Iris pigment epithelial cell (primary cell): ENCODE measurements at places on chromosomes 4 and X.

GRCh38 chr4:6229671-6230501, 29.5 kb upstream of the JAKMIP1 start:
- DNase-seq: no peak

DNA sequence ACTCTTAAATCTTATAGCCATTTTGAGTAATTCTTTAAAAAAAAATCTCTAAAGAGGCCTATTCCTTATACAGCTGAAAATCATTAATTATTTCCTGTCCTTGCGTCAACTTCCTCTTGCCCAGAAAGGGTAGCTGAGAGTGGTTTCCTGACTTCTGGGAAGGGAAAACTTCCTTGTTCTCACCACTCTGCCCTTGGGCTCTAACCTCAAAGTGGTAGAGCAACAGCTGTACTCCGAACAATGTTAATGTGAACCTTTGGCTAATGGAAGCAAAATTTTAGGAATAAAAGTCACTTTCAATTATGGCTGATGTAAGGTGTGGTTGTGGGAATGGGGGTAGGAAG, 15.3 kb downstream of the KLHL2 start:
- no peak for DNase-seq

GRCh38 chr4:189548484-189549125, 392.1 kb upstream of the FRG1 start:
- no peak for DNase-seq

GRCh38 chr4:182143822-182144625, 99.2 kb upstream of the TENM3 start:
- DNase-seq: peak; percentile 86

DNA sequence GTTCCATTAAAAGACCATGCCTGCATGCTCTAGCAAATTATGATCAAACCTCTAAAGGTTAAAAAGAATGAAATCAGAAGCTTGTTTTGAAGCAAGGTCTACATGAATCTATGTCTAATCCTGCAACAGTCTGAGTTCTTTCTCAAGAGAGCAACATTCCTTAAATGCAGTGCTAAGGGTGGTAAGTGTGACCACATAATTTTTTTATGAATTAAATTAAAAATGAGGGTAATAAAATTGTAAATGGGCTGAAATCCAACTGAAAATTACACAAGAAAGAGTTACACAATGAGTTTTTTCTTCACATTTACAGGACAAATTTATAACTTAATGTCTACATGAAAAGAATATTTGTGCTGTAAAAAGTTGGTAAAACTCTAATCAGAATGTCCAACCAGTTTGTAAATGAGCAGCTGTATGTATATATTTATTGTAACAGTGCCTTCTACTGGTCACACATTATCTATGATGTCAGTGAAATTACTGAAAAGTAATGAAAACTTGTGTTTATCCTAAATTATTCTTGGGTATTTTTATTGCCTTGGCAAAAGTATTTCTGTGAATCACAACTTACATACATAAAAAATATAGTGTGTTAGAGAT, 336.3 kb upstream of the PITX2 start:
- DNase-seq: peak; percentile 82

- no peak for DNase-seq
Observed at GRCh38 chr4:144298519-144298918, 158.0 kb upstream of the GYPA start.

GRCh38 chr4:6250235-6250983, 19.2 kb upstream of the WFS1 start:
- DNase-seq: peak; percentile 55

- DNase-seq: peak; percentile 61
Observed at GRCh38 chr4:155667568-155668511, 1.2 kb downstream of the GUCY1A1 start.

GRCh38 chrX:131633285-131633917, 89.5 kb downstream of the OR13H1 start:
- peak; percentile 55 for DNase-seq

DNA sequence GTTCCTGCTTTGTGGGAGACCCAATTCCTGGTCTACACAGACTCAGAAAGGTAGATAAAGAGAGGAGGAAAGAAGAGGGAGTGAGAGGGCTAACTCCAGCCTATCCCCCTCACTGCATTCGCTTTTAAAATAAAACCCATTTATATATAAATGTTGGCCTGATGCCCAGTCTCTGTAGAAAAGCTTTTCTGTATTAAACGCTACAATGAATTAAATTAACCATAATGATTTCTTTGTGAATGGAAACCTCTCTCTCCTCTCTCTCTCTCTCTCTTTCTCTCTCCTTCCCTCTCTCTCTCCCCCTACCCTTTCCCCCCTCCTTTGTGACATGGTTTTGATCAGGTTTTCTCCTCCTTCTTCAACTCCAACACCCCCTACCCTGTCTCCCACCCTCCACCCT, 34.8 kb downstream of the PJA1 start:
- no peak for DNase-seq

DNA sequence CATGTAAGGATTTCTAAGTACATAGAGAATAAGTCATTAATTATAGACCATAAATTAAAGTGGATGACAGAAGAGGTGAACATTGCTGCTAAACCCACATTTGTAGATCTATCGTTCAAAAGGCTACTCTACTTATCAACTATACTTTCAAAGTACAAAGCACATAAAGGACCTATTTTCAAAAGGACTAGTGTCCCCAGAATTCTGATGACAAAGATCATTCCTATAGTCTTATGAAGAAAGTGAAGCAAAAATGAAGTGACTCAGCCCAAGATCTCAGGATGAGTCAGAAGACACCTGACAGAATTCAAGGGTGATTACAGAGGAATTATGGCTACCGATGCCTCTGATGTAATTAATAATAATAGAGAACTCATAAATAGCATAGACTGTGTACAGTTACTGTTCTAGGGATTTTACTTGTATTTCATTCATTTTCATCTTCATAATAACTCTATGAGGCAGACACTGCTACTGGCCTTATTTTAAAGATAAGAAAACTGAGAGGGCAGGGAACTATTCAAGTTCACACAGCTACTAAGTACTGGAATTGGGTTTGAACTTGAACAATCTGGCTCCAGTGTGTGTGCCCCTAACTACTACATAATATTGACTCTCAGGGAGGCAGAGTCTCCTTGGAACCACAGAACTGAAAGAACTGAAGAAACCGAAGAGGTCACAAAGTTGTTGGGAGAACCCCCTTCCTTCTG, 17.1 kb downstream of the USP46 start:
- peak; percentile 69 for DNase-seq

GRCh38 chrX:88990882-88991582, 244.0 kb downstream of the CPXCR1 start:
- no peak for DNase-seq

DNA sequence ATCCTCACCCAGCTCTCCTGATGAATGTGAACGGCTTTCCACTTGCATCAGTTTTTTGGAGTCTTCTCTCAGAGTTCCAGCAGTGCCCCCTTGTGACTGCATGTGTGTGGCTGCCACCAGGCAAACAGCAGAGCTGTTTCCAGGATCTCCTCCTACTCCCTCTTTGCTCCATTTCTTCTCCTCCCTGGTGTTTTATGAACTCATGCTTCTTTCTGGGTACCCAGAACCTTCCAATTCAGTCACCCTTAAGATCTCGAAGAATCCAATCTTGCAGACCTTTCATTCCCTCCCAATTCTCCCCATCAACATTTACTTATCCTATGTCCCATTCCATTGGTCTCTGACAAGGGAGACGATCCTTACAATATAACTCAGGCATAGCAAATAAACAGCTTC, 6.8 kb upstream of the TCEANC start:
- DNase-seq: peak; percentile 65

DNA sequence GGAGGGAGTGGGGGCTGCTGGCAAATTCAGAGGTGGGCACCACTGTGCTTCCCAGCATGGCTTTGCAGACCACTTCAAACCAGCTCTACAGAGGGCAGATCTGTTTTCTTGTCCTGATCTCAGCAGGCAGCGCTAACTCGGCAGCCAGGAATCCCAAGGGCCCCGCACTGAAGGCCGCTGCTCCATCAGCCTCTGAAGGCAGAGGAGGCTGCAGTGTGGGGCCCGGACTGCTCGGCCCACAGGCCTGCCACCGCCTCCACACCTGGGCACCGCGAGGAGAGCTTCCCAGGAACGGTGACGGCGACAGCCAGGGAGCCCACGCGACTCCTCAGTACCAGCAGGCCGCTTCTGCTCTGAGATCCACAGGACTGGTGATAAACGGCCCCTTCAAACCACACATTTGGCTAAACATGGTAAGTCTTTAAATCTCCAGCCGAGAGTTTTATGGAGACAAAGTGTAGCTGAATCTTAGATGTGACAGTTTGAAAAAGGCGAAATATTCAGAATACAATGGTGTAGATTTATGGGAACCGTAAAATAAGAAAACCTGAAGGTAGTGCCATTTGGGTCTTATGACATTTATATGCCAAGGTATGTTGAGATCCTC, 23.6 kb downstream of the DCTD start:
- no peak for DNase-seq

- DNase-seq: peak; percentile 74
Observed at GRCh38 chr4:158172261-158173258, at the start of gene GASK1B. TSS of gene GASK1B (minus strand) at chr4:158173025. CDS start at chr4:158171375, 1,650 bp downstream.

- DNase-seq: no peak
Observed at GRCh38 chr4:7324651-7325121, 110.0 kb downstream of the PSAPL1 start.

DNA sequence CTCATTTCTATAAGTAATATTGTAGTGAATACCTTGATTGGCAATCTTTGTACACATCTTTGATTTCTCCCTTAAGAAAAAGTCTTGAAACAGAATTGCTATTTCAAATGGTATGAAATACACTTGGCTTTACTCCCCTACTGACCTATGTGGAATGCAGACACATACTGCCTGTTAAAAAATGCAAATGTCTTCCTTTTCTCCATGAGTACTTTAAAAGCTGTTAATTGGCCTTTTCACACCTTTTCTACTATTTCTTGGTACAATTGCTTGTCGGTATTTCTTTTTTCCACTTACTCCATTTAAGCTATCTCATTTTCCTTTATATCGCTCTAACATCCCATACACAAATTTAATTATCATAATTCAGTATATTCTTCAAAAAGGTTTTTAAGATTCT, 87.2 kb downstream of the FRYL start:
- DNase-seq: no peak

GRCh38 chr4:152661649-152662048, 18.1 kb downstream of the TMEM154 start:
- no peak for DNase-seq
